ENCODE measurements at places on chromosomes 5 and 9. TPM values are rescaled to one million over a fixed set of nuclear protein-coding genes. Genes with fewer than 3 reads are reported as not detected.

- DNase-seq: peak; percentile 38
Observed at GRCh38 chr5:5424736-5425135, 2.3 kb downstream of the ICE1 start.

GRCh38 chr5:74762599-74762998 is 4.3 kb downstream of the GFM2 start:
- DNase-seq: peak; percentile 91

DNA sequence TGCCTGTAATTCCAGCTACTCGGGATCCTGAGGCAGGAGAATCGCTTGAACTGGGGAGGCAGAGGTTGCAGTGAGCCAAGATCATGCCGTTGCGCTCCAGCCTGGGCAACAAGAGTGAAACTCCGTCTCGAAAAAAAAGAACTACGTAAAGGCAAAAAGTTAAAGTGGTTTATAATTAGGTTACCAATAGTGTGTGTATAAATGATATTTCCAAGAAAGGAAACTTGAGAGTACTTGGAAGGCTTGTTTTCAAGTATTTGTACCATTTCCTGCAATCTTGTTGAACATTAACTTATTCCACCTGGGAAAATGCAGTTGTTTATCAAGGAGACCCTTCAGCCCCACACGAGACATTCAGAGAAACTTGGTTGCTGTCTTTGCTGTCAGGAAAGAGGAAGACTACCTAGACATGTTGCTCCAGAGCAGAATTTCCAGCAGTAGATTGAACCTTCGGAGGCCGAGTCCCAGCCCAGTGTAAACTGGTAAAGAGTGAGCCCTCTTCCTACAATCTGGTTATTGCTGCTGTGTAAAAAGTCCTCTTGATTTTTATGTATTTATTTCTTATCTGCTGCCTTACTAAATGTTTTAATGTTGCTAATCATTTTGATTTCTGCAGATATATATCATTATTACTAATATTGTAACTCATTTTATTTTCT is 30.1 kb downstream of the STXBP1 start:
- DNase-seq: no peak

GRCh38 chr5:72301557-72301956 is 18.5 kb downstream of the MRPS27 start:
- no peak for DNase-seq

GRCh38 chr5:14727428-14727865 is 62.9 kb downstream of the OTULIN start:
- peak; percentile 84 for DNase-seq

The TMC1 gene
- not detected for total RNA-seq

- no peak for DNase-seq
Observed at GRCh38 chr5:52999344-52999949, 10.3 kb downstream of the ITGA2 start.

The OBP2B gene
- total RNA-seq: not detected

DNA sequence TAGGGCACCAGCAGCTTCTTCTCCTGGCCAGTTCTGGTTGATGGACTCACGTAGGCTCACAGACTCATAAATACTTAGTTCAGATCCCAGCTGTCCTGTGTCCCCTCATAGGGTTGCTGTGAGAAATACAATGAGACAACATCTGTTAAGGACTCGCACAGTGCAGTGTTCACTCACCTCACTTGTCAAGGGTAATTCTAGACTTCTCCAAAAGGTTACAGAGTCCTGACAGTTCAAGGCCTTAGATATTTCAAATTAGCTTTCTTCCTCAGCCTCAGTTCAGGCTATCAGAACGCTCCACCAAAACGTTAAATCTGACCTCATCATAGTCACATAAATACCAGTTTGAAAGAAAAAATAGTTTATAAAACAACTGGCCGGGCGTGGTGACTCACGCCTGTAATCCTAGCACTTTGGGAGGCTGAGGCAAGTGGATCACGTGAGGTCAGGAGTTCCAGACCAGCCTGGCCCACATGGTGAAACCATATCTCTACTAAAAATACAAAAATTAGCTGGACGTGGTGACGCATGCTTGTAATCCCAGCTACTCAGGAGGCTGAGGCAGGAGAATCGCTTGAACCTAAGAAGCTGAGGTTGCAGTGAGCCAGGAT is 106.3 kb downstream of the UGCG start:
- no peak for DNase-seq

- peak; percentile 22 for DNase-seq
Observed at GRCh38 chr9:77616191-77616590, 31.9 kb downstream of the GNA14 start.

The PTTG1 gene
- total RNA-seq: 313 TPM

DNA sequence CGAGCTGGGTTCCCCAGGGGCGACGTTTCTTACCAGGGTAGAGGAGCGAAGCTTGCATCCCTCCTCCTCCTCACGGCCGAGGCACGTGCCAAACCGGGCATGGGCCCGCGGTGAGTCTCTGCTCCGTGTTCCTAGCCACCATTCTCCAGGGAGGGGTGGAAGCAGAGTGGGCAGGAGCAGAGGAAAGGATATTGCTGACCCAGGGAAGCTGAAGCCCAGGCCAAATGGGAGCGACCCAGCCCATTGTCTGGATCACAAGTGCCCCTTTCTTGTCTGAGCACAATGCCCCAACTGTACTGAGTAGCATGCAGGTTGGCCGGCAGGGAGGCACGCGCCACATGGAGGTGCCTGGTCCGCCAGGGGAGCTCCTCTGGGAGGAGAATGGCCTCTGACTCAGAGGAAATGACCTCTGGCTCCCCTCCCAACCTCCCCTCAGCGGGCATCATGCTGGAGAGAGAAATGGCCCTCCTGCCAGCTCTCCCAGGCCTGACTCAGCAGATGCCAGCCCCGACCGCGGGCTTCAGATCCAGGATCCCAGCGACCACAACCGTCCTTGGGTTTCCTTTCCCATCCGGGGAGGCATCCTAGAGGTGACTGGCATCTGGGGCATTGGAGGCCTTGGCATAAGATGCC is 1.1 kb downstream of the PRR7 start:
- DNase-seq: peak; percentile 99

The ZFAND5 gene
- 93.4 TPM for total RNA-seq

- DNase-seq: peak; percentile 97
Observed at GRCh38 chr9:128282500-128282899, 6.4 kb downstream of the SWI5 start.

The HOMER1 gene
- 9.5 TPM for total RNA-seq

The CENPP gene
- 16.0 TPM for total RNA-seq

DNA sequence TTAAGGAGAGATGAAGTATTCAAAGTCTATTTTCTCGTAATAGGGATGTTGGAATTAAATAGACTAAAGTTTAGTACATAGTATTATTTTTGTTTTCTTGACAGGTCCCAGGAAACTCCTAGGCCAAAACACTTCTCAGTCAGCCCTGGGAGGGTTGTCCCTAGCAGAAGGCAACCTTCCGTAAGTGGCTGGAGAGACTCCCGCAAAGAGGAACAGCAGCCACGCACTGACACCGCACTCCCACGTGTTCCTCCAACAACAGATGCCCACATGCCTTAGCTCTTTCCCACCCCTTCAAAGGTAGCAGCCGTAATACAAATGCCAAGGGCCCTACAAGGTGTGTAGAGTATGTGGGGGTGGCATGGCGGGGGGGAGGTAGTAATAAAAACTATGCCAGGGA is 28.4 kb downstream of the PCDHGC5 start:
- no peak for DNase-seq

DNA sequence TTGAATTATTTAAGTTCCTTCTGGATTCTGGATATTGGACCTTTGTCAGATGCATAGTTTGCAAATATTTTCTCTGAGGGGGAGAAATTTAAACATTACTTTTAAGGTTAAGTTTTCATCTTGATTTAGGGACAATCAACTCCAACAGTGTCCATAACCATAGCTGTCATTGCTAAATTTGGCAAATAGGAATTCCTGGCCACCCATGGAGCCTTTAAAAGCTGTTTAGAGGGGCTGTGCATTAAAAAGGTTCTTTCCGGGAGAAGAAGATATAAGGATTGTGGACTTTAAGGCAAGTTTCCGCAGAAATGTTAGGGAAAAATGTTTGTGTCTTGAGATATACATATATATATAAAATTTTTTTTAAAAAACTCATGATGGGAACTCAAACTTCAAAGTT is 339.7 kb downstream of the ADAMTS6 start:
- DNase-seq: no peak

- no peak for DNase-seq
Observed at GRCh38 chr9:125977223-125977622, 230.1 kb downstream of the PBX3 start.

DNA sequence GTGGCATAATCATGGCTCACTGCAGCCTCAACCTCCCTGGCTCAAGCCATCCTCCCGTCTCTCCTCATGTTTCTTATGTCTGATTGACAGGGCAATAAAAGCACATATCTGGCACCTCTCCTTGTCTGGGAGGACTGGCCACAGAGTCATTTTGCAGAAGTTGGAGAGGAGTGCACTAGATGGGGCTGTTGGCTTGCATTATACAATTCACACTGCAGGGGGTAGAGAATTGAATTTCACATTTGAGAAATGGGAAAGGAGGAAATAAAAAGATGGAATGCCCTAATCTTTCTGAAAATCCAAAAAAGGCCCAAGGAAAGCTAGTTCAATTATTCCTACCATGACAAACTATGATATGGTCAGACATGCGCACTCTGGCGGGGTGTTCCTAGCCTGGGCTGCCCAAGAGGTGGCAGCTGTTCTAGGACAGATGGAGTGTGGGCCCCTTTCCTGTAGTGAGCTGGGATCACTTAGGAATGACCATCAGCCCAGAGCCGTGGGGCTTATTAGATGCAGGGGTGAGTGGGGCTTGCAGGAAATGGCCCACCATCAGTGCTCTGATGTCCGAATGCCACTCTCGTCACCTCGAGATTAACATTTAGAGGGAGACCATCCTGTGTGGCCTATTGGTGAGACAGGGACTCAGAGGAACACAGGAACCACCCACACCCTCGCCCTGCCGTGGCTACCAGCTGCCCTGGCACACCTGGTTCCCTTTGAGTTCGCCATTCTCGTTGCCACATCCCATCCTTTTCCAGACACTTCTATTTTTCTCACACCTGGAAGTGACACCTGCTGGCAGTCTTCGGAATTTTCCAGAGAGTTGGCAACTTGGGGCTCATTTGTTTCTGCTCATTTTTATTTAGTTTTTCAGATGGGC is 21.8 kb upstream of the ANKRD18A start:
- DNase-seq: peak; percentile 31

The CDC20B gene
- total RNA-seq: not detected

The ANKRD55 gene
- not detected for total RNA-seq

The C1QTNF2 gene
- total RNA-seq: 0.33 TPM

The BOD1 gene
- 56.3 TPM for total RNA-seq

DNA sequence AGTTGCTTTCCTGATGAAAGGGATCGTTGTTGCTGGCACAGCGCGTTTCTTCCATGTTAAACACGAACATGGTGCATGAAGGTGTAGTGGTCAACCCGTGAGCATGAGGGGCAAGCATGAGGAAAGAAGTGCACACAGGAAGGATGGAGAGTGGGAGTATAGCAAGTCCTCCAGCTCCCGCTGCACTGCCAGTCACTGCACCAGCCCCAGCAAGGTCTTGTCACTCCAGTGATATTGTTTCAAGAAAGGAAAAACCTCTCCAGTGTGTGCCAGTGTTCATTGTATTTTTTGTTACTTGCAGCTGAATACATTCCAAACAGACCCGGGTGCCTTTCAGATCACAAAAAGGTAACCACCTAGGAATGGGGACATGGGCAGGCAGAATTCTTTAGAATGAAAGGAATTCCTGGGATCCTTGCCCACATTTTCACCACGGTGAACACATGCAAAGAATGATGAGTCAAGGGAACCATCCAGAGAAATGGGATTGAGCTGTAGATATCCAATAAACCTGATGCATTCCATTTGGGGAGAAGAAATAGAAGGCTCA is 186.3 kb downstream of the AOPEP start:
- peak; percentile 93 for DNase-seq

- DNase-seq: no peak
Observed at GRCh38 chr9:136673088-136673974, 10.6 kb downstream of the EGFL7 start.

All from HT1080 (cell line).